ENCODE measurements at places on chromosomes 5 and 9. TPM values are rescaled to one million over a fixed set of nuclear protein-coding genes. Genes with fewer than 3 reads are reported as not detected.
A peak's percentile ranks its signal among the peaks of the same experiment; 100 is the strongest.

DNA sequence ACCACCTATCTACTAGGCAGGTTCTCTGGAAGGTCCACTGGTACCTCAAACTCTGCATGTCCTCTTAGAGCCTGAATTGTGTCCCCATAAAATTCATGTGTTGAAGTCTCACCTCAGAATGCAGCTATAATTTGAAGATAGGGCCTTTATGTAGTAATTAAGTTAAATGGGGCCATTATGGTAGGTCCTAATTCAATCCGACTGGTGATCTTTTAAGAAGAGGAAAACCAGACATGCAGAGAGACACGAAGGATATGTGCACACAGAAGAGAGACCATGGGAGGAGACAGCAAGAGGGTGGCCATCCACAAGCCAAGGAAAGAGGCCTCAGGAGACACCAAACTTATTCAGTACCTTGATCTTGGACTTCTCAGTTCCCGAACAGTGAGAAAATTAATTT is 345.4 kb downstream of the ENC1 start:
- DNase-seq: no peak

DNA sequence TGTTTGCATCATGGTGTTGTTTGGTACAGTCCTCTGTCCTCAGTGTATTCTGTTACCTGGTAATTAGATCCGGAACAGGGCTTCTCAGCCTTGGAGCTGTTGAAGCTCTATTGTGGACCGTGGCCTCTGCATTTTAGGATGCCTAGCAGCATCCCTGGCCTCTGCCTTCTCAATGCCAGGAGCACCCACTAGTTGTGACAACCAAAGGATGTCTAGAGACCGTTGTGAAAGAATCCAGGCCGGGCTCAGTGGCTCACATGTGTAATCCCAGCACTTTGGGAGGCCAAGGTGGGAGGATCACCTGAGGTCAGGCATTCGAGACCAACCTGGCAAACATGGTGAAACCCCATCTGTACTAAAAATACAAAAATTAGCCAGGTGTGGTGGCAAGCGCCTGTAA is 159.6 kb downstream of the CACNA1B start:
- no peak for DNase-seq

The PCDHA4 gene
- total RNA-seq: 1.1 TPM

The ENC1 gene
- 21.0 TPM for total RNA-seq

GRCh38 chr5:180120237-180121101 is 48.9 kb upstream of the RNF130 start:
- DNase-seq: no peak

GRCh38 chr5:96087939-96088338 is 126.3 kb upstream of the ELL2 start:
- no peak for DNase-seq

- DNase-seq: no peak
These were observed 160.1 kb upstream of the SHB start for GRCh38 chr9:38229104-38229500.

GRCh38 chr9:108444400-108445358 is 411.1 kb downstream of the ACTL7B start:
- peak; percentile 95 for DNase-seq
